Brain microvascular endothelial cell (primary cell): ENCODE measurements at places on chromosomes 1 and 21.
A peak's percentile ranks its signal among the peaks of the same experiment; 100 is the strongest.

DNA sequence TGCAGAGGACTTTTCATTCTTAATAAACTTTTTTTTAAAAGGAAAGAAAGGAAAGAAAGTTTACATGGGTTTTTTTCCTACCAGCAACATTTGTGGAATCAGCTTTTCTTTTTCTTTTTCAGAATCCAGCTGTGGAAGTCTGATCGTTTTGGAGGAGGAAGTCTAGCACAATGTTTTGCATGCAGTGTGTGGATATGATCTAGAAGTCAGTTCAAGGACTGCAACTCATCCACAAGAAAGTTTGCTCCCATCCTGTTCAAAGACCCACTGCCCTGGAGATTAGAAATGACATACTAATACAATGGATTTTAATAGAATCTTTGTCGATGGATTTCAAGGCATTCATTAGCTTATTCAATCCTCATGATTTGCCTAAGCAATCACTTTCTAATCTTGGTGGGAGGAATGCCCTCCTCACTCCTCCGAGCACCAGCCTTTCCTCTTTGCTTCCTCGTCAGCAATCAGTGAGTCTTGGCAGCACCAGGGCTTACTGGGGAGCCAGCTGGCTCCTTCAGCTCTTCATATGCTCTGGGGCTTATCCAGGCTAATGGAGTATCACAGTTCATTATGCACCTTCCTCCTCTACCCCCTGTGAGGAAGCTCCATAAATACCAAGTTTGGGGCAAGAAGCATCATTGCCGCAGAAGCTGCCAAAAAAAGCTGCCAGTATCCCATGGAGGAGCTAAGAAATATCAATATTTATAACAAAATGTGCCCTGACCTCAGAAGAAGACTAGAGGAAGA lies 392.3 kb upstream of the PKN2 start:
- DNase-seq, result no peak

- DNase-seq, result no peak
These were observed 128.7 kb downstream of the RPS6KC1 start for GRCh38 chr1:213179784-213180183.

DNA sequence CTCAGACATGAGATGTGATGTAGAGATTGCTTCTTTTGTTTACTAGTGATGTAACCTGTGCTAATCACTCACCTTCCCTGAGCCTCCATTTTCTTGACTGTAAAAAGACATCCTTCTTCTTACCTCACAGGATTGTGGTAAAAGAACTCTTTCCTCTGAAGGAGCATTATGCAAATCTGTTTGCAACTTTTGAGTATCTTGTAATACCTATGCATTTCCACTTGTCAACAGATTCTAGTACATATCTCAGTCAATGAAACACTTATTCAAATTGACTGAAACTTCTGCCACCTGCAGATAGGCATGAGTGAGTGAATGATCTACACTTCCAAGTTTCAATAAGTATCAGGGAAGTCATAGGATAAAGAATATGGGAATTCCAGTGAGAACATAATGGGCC lies 174.7 kb downstream of the HHIPL2 start:
- no peak for DNase-seq

DNA sequence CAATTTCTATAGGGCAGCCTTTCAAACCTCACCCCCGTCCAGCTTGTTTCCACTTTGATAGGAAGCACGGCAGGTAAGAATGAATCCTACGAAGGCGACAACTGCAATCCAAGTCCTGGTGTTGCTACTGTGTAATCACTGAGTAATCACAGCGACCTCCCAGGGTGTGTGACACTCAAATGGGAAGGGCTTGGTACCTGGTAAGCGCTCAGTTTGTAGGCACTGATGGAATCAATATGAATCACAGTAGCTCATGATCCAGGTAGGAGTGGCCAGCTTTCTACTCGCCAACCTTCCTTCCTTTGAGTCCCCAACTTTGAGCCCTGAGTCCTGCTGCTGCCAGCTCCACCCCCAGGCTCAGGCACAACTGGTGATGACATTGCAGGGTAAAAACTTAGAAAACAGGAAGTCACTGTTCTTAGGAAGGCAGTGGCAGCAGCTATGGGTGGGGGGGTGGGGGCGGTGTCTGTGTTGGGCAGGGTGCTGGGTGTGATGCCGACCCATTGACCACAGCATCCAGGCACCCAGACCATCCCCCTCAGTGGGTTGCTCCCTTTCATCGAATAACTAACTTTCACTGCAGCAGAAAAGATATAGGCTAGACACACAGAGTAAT lies 70.7 kb downstream of the CD247 start:
- no peak for DNase-seq

- DNase-seq, result no peak
These were observed 429.2 kb upstream of the ZP4 start for GRCh38 chr1:238319957-238320356.

- no peak for DNase-seq
These were observed 1.8 kb downstream of the OTUD7B start for GRCh38 chr1:150008699-150009098.

DNA sequence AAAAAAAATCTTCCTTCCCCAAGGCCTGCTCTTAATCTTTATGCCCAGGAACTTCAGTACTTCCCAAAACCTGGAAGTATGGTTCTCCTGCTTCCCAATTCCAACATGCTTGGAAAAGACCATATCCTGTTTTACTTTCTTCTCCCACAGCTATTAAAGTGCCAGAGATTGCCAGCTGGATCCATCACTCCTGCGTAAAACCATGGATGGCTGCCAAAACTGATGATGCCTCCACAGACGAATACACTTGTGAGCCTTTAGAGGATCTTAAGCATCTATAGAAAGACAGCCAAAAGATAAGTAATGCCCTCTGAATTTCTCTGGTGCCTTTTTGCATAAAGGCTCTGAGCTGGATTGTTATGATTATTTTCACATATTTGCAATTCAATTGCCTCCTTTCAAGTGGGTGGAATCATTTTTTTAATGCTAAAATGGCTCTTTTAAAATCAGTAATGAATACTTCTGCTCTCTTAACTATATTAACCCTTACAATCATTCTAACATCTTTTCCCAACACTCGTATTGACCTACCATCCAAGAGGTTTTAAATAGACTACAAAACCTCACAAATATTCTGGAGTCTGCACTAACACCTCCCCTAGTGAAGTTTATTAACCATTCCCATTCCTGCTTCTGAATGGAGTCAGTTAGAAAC lies 1807.8 kb downstream of the BRINP3 start:
- DNase-seq, result no peak

DNA sequence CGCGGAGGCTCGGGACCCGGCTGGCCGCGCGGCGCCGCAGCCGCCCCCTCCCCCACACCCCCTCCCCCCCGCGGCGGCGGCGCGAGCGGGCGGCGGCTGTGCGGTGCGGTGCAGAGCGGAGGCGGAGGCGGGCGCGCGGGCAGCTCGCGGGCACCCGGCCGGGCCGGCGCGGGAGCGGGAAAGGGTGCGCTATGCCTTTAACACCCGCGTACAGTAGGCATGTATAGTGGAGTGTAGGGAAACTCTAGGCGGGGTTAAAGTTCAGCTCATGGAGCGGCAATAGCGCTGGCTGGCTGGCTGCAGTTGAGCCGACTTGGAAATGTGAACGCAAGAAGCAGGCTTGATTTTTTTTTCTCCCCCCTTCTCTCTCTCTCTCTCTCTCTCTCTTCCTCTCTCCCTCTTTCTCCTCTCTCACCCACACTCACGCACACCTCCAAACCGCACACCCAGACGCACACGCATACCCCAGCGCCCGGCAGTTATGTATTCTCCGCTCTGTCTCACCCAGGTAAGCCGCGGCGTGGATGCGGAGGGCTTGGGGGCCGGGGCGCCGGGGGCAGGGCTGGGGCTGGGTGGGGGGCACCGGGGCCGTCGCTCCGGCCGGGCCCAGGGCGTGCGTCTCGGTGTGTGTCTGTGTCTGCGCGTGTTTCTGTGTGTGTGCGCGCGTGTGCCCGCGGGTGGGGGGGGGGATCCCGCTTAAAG lies at the start of gene NFIA:
TSS of gene NFIA (plus strand) at position 251 of the 702 bp plus-strand sequence.
- peak; percentile 68 for DNase-seq

GRCh38 chr21:31576428-31576827 lies 83.1 kb upstream of the SOD1 start:
- no peak for DNase-seq

DNA sequence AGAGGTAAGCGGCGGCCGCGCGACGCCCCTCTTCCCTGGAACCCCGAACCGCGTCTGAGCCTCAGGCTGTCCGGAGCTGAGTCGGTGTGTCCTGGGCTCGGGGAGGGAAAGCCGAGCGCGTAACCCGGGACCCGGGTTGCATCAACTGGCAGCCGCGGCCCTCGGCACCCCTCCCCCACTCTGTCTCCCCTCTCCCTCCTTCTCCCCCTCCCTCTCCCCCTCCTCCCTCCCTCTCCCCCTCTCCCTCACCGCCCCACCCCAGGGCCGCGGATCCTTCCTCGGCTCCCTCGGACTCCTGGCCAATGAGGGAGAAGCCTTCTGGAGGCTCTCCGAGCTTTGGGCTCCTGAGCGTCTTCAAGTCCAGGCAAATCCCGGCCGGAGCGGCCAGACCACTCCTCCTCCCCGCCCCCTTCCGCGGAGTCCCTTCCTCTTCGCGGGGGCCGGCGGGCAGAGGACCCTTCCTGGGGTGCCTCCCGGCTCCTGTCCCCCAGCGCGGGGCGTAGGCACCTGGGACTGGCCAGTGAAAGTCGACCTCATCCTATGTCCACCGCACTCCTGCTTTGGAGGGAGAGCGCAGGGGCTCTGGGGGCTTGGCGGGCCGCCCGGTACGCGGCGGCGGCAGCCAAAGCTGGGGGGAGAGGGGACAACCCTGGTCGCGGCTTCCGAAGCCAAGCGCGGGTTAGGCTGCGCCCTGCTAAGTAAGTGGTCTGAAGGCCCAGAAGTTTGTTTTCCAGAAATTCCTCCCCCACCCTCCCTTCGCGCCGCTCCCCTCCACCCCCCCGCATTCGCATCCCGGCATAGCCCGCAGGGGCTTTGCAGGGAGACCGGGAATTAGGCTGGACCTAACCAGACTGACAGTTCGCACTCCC lies 850 bp downstream of the SESN2 start:
- DNase-seq, result peak; percentile 71

- DNase-seq, result no peak
These were observed 49.8 kb upstream of the IFNLR1 start for GRCh38 chr1:24236789-24237371.

DNA sequence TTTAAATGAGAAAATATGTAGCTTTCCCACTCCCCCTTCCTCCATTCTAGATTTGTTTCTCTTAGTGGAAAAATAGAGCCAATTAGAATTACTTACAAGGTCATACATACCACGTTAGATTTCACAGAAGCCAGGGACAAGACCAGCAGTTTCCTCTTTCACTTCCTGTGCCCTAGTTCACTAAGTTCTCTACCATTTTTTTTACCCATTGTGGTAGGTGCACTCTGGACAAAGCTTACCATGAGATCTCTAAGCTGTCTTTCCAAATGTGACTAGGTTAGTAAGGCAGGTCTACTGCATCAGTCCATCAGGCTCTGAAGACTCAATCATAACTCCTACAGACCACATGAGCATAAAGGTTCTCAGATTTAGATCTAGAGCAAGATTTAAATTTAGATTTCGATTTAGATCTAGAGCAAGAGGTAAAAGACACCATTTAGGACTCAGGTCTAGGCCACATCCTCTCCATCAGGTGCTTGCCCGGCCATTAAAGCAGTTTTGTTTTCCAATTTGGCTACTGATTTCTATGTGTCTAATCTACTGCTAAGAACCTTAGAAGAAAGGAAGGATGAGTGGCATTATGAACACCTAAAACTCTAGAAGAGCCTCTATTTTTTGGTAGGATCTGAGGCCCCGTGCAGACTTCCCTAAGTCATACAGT lies 235.3 kb downstream of the FAF1 start:
- DNase-seq, result no peak

- no peak for DNase-seq
These were observed 9.0 kb upstream of the MEF2D start for GRCh38 chr1:156509424-156510034.
